ENCODE measurements at places on chromosomes 11 and 22. TPM values are rescaled to one million over a fixed set of nuclear protein-coding genes. Genes with fewer than 3 reads are reported as not detected.

GRCh38 chr11:7591107-7591894 lies 77.5 kb downstream of the PPFIBP2 start:
- no peaks in the 10 kb centered on the region for H3K27me3 ChIP-seq
- no peak overlapping the region for H3K4me3 ChIP-seq
- no peaks in the 10 kb centered on the region for H3K36me3 ChIP-seq
- no peak overlapping the region for H3K27ac ChIP-seq

GRCh38 chr11:118374729-118375128 lies 15.3 kb downstream of the UBE4A start:
- no peaks in the 10 kb centered on the region for H3K4me1 ChIP-seq
- no peak for DNase-seq
- H3K27me3 ChIP-seq: no peaks in the 10 kb centered on the region
- H3K36me3 ChIP-seq: no peaks in the 10 kb centered on the region
- H3K27ac ChIP-seq: no peak overlapping the region
- no peak overlapping the region for H3K4me3 ChIP-seq

- H3K4me3 ChIP-seq: no peak overlapping the region
- no peaks in the 10 kb centered on the region for H3K36me3 ChIP-seq
- no peaks in the 10 kb centered on the region for H3K27me3 ChIP-seq
- no peak overlapping the region for H3K27ac ChIP-seq
- no peaks in the 10 kb centered on the region for H3K4me1 ChIP-seq
Observed at GRCh38 chr11:101474666-101475065, 109.1 kb downstream of the TRPC6 start.

Gene ANKRD13D
- 66.2 TPM for total RNA-seq

- no peaks in the 10 kb centered on the region for H3K4me1 ChIP-seq
- H3K27me3 ChIP-seq: no peaks in the 10 kb centered on the region
- H3K27ac ChIP-seq: no peak overlapping the region
- H3K36me3 ChIP-seq: no peaks in the 10 kb centered on the region
- DNase-seq: peak; percentile 15
- H3K4me3 ChIP-seq: no peak overlapping the region
Observed at GRCh38 chr22:37079668-37080171, 28.2 kb downstream of the KCTD17 start.

DNA sequence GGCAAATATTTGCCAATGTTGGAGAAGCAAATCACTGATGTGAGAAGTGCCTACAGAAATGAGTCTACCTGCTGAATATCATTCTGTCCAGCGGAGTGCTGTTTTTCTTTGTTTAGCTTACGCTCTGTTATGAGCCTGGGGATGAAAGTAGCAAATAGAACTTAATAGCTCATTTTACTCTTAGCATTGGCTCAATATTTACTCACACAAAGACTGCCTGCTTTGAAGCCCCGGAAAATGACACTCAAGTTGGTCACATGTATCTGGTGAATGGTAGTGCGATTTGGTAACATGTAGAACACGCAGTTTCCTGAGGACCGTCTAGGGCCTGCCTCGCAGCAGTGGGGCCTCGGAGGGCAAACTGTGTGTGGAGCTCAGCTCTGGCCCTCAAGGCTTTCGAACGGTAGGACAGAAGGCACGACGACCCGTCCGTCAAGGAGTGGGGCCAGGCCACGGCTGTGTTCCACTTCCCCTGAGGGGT lies 38.9 kb downstream of the TBC1D22A start:
- H3K27me3 ChIP-seq: no peaks in the 10 kb centered on the region
- no peak for DNase-seq
- H3K4me3 ChIP-seq: no peak overlapping the region

DNA sequence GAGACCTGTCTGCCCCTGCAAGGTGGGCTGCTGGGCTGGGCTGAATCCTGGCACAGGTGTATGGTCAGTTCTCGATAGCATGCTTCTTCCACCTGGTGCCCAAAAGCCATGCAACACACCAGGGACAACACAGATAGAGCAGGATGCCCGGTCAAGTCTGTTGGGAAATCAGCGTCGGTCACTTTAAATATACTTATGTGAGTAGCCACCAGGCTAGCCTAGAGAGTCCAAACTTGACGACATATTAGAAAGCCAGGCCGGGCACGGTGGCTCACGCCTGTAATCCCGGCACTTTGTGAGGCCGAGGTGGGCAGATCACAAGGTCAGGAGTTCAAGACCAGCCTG lies 8.9 kb downstream of the C1QTNF6 start:
- H3K27me3 ChIP-seq: no peaks in the 10 kb centered on the region
- peaks cover 30% of the 10 kb centered on the region for H3K4me1 ChIP-seq
- no peak for DNase-seq
- no peaks in the 10 kb centered on the region for H3K36me3 ChIP-seq
- no peak overlapping the region for H3K27ac ChIP-seq
- no peak overlapping the region for H3K4me3 ChIP-seq

DNA sequence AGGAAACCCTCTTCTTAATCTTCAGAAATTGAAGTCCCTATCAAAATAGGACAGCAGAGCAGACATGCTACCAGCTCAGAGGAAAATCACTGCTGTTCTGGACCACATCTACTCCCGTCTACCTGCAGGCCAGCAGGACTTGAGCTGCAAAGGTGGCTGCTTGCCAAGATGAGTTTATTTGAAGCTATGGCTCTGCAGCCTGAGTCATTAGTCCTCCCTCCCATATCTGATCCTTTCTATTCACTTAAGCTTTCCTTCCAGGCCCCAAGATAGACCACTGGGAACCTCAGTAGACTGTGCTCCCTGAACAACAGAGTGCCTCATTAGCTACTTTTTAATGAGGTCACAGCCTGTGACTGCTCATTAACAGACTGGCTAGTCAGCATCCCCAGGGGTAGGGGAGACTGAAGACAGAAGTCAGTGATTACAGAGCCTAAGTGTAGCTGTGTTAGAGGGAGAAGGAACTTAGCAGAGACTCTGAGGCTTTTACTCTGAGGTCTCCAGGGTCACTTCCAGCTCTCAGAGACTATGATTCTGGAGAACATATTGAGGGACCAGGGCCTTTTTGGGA lies 6.8 kb upstream of the OR10A2 start:
- H3K27me3 ChIP-seq: no peaks in the 10 kb centered on the region
- no peak overlapping the region for H3K4me3 ChIP-seq
- H3K27ac ChIP-seq: no peak overlapping the region
- H3K36me3 ChIP-seq: no peaks in the 10 kb centered on the region
- no peak for DNase-seq
- H3K4me1 ChIP-seq: no peaks in the 10 kb centered on the region

Gene TEX54
- total RNA-seq: 38.1 TPM

Gene BIRC3
- total RNA-seq: 10.9 TPM

DNA sequence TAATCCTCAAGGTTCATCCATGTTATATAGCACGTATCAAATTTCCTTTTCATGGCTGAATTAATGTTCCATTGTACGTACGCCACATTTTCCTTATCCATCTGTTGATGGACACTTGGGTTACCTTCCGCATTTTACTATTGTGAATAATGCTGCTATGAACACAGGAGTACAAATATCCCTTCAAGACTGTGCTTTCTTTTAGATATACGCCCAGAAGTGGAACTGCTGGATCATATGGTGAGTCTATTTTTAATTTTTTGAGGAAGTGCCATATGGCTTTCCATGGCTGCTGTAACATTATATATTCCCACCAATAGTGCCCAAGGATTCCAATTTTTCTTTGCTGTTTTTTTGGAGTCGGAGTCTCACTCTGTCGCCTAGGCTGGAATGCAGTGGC lies 6.0 kb downstream of the MRPL40 start:
- no peak overlapping the region for H3K4me3 ChIP-seq
- no peak for DNase-seq

- H3K27me3 ChIP-seq: no peaks in the 10 kb centered on the region
- no peak overlapping the region for H3K27ac ChIP-seq
- no peaks in the 10 kb centered on the region for H3K4me1 ChIP-seq
- H3K36me3 ChIP-seq: no peaks in the 10 kb centered on the region
Observed at GRCh38 chr11:11594162-11594561, 27.6 kb downstream of the GALNT18 start.

DNA sequence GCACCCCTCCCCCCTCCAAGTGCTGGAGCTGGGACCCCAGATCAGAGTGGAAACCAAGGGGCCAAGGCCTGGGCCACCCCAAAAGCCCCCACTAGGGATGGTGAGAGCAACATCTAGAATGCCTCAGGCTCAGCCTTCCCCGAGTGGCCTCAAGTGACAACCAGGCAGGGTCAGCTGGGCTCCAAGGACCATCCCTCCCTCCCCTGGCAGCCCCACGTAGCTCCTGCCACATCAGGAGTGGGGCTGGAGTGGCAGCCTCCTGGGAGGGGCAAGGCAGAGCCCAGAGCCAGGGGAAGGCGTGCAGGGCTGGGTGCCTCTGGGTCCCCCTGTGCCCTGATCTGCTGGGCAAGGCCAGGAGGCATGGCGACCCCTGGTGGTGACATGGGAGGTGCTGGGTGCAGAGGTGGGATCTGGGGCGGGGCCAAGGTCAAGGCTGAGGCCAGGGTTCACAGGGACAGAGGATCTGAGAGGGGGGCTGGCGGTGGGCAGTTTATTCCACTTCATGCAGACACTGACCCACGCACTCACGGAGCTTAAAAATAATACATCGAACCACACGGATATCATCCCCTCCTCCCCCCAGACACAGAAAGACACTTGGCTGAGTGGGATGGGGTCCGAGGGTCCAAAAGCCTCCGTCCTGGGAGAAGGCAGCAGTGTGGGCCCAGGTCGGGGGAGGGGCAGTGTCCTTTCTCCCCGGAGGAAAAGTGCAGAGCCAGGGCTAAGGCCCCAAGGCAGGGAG lies 15.8 kb upstream of the EHD1 start:
- no peaks in the 10 kb centered on the region for H3K27me3 ChIP-seq
- no peaks in the 10 kb centered on the region for H3K4me1 ChIP-seq
- H3K36me3 ChIP-seq: no peaks in the 10 kb centered on the region
- no peak overlapping the region for H3K4me3 ChIP-seq
- peak; percentile 84 for DNase-seq

GRCh38 chr11:115493488-115493887 lies 10.7 kb downstream of the CADM1 start:
- H3K27ac ChIP-seq: no peak overlapping the region
- no peaks in the 10 kb centered on the region for H3K36me3 ChIP-seq
- no peak overlapping the region for H3K4me3 ChIP-seq

GRCh38 chr11:17298302-17298701 lies 21.8 kb downstream of the NUCB2 start:
- H3K4me3 ChIP-seq: no peak overlapping the region
- no peaks in the 10 kb centered on the region for H3K27me3 ChIP-seq
- H3K27ac ChIP-seq: no peak overlapping the region
- no peak for DNase-seq
- H3K4me1 ChIP-seq: no peaks in the 10 kb centered on the region
- no peaks in the 10 kb centered on the region for H3K36me3 ChIP-seq

- H3K4me3 ChIP-seq: no peak overlapping the region
- no peak overlapping the region for H3K27ac ChIP-seq
- no peaks in the 10 kb centered on the region for H3K36me3 ChIP-seq
- no peaks in the 10 kb centered on the region for H3K27me3 ChIP-seq
Observed at GRCh38 chr11:14967581-14968243, 4.4 kb downstream of the CALCA start.

- H3K4me3 ChIP-seq: no peak overlapping the region
- no peak for DNase-seq
- no peaks in the 10 kb centered on the region for H3K27me3 ChIP-seq
- no peaks in the 10 kb centered on the region for H3K36me3 ChIP-seq
- H3K4me1 ChIP-seq: peaks cover 11% of the 10 kb centered on the region
Observed at GRCh38 chr22:38728871-38729796, 23.4 kb downstream of the GTPBP1 start.

- no peaks in the 10 kb centered on the region for H3K4me1 ChIP-seq
- H3K36me3 ChIP-seq: no peaks in the 10 kb centered on the region
- no peak overlapping the region for H3K27ac ChIP-seq
Observed at GRCh38 chr11:47941907-47942558, 38.3 kb upstream of the PTPRJ start.

DNA sequence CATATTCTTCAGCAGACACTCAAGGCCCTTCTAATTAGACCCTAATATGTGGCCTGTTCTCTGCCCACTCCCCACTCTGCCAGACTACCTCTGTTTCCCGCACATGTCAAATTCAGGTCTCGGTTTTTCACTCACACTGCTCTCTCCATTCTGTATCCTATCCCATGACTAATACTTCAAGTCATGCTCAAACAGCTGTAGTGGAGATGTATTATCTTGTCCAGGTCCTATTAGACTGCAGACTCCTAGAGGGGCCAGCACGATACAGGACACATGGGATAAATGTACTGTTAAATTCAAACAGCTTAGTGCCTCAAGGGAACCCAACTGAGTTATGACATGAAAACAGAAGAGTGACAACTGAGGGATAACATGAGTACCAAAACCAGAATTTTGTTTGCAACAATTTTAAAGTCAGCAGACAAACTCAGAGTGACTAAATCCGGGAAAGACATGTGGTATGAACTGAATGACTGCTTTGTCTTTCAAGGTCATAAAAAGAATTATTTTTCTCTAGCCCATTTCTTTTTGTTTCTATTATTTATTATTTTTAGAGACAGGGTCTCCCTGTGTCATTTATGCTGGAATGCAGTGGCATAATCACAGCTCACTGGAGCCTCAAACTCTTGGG lies 20.5 kb downstream of the ATP6V1E1 start:
- DNase-seq: no peak
- H3K36me3 ChIP-seq: no peaks in the 10 kb centered on the region
- H3K4me3 ChIP-seq: no peak overlapping the region
- no peaks in the 10 kb centered on the region for H3K27me3 ChIP-seq
- peak overlapping the region; percentile 37 for H3K27ac ChIP-seq

GRCh38 chr11:87976009-87976408 lies 199.2 kb downstream of the RAB38 start:
- DNase-seq: no peak
- H3K27ac ChIP-seq: no peak overlapping the region
- H3K4me1 ChIP-seq: no peaks in the 10 kb centered on the region
- no peaks in the 10 kb centered on the region for H3K27me3 ChIP-seq
- H3K36me3 ChIP-seq: no peaks in the 10 kb centered on the region

- no peaks in the 10 kb centered on the region for H3K4me1 ChIP-seq
- no peaks in the 10 kb centered on the region for H3K36me3 ChIP-seq
- no peak overlapping the region for H3K4me3 ChIP-seq
- H3K27me3 ChIP-seq: no peaks in the 10 kb centered on the region
Observed at GRCh38 chr11:109695696-109696095, 273.7 kb downstream of the C11orf87 start.

- no peaks in the 10 kb centered on the region for H3K4me1 ChIP-seq
- H3K27ac ChIP-seq: no peak overlapping the region
- H3K4me3 ChIP-seq: no peak overlapping the region
- H3K27me3 ChIP-seq: no peaks in the 10 kb centered on the region
- no peaks in the 10 kb centered on the region for H3K36me3 ChIP-seq
- DNase-seq: no peak
Observed at GRCh38 chr11:116509551-116509950, 263.2 kb downstream of the BUD13 start.

- no peak overlapping the region for H3K4me3 ChIP-seq
- no peaks in the 10 kb centered on the region for H3K36me3 ChIP-seq
- H3K4me1 ChIP-seq: no peaks in the 10 kb centered on the region
- no peaks in the 10 kb centered on the region for H3K27me3 ChIP-seq
- no peak for DNase-seq
- H3K27ac ChIP-seq: no peak overlapping the region
Observed at GRCh38 chr11:17135916-17136683, 58.6 kb upstream of the RPS13 start.

Gene LRRC56
- 22.2 TPM for total RNA-seq

GRCh38 chr22:27802346-27803073 lies 954 bp upstream of the MN1 start:
- DNase-seq: no peak
- H3K27ac ChIP-seq: peak overlapping the region; percentile 51
- H3K4me3 ChIP-seq: peak overlapping the region; percentile 72
- no peaks in the 10 kb centered on the region for H3K36me3 ChIP-seq

Gene GLYATL2
- 0.12 TPM for total RNA-seq

GRCh38 chr22:25100948-25101347 lies 98.7 kb upstream of the CRYBB3 start:
- no peaks in the 10 kb centered on the region for H3K36me3 ChIP-seq
- DNase-seq: no peak
- no peak overlapping the region for H3K4me3 ChIP-seq

- H3K27ac ChIP-seq: no peak overlapping the region
- peaks cover 21% of the 10 kb centered on the region for H3K4me1 ChIP-seq
- H3K4me3 ChIP-seq: no peak overlapping the region
- peak; percentile 31 for DNase-seq
- no peaks in the 10 kb centered on the region for H3K36me3 ChIP-seq
Observed at GRCh38 chr11:69442807-69443137, 38.7 kb upstream of the LINC01488 start.
